ENCODE measurements at places on chromosomes 3 and 15.

GRCh38 chr3:46478341-46478740 is 13.6 kb upstream of the LTF start:
- no peak for DNase-seq

- DNase-seq, result no peak
Measured at GRCh38 chr15:39369768-39370167, 211.1 kb upstream of the THBS1 start.

GRCh38 chr3:190996181-190996775 is 133.8 kb upstream of the GMNC start:
- DNase-seq, result no peak

- DNase-seq, result peak; percentile 64
Measured at GRCh38 chr3:113103588-113103987, 107.8 kb upstream of the BOC start.

- DNase-seq, result no peak
Measured at GRCh38 chr3:179037351-179037750, 34.3 kb downstream of the ZMAT3 start.

All from GDM1 (cell line).